ENCODE measurements at places on chromosomes 2 and 18.

GRCh38 chr2:155054712-155055111, 356.2 kb downstream of the KCNJ3 start:
- DNase-seq = no peak

DNA sequence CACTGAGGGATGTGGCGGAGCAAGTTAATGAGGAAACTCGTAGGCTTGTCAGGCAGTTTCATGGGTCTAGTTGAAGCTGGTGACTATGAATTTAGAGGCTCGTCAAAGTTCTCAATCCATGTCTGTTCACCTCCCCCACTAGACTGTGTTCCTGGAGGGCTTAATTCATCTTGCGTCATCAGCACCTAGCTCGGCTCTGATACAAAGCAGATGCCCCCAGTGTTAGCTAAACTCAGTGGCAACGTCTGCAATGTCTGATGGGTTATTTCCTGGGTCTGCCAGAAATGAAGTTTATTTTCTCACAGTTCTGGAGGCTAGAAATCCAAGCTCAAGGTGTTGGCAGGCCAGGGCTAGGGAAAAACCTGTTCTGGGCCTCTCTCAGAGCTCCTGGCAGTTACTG, 140.6 kb downstream of the PID1 start:
- peak; percentile 43 for DNase-seq

GRCh38 chr2:70959851-70960832, 18.3 kb upstream of the ANKRD53 start:
- DNase-seq = no peak

- no peak for DNase-seq
These were observed 165.6 kb downstream of the ACOXL start for GRCh38 chr2:110897966-110898365.

- no peak for DNase-seq
These were observed 13.3 kb downstream of the MPHOSPH10 start for GRCh38 chr2:71143782-71144181.

- DNase-seq = no peak
These were observed 43.0 kb upstream of the SLC1A4 start for GRCh38 chr2:64945973-64946768.

DNA sequence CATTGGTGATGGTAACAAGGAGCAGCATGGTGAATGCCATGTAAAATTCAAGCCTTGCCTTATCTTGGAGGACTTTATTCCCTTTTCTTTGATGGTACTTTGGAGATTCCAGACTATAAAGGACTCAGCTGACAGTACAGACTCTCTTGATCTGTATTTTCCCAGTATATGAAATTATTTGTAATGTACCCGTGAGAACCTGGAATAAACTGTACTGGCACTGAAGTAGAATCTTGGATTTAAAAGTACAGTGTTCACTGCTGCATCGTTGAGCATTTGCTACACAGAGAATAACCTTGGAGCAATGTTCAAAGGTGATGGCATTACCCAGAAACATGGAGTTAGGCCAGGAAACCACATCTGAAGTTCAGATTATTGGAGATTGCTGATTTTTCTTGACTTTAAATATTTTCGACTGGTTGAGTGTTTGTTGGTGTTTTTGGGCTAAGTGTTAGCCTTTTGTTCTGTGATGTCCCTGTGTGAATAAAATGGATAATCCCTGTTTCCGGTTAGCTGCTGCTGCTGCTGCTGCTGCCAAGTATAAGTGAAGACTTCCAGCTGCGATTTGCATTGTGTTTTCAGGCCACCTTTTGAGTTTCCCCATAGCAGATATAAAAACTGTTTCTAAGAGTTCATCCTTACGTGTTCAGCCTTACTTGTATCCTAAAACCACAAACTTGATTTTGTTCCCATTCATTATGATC, 122.0 kb downstream of the SPTBN1 start:
- DNase-seq = no peak

DNA sequence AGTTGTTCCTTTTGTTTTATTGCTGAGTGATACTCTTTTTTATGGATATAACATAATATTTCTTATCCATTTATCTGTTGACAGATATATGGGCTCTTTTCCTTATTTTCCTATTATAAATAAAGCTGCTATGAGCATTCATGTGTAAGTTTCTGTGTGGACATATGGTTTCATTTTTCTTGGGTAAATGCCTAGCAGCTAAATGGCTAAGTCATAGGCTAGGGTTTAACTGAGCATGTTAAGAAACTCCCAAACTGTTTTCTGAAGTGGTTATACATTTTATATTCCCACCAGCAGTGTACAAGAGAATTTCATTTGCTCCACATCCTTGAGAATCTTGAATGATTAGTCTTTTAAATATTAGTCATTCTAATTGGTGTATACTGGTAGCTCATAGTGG, 786.6 kb upstream of the CDH2 start:
- no peak for DNase-seq
